Mucosa of gallbladder (tissue), 1 donor: ENCODE measurements at places on chromosomes 2 and 18.

GRCh38 chr2:144528108-144528507, 8.2 kb upstream of the ZEB2 start:
- DNase-seq = no peak

DNA sequence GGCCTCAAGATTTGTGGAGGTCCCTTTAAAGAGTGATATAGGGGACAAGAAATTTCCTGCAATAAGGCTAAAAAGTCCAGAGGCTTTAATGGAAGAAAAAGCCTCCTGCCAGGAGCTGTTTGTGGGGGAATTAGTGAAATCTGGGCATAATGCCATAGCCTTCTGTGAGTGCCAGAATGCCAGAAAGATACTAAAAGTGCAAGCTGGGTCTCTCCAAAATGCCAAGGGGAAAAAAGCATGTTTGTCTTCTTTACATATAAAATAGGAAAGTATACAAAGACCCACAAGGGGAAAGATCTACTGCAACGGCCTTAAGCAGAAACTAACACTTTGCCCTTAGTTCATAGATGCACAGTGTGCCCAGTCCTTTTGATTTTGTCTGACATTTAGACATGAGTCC, 647.7 kb upstream of the ZNF804A start:
- DNase-seq = no peak

- no peak for DNase-seq
Measured at GRCh38 chr2:223995569-223995968, 38.3 kb downstream of the MRPL44 start.

GRCh38 chr2:230895536-230896345, 29.3 kb downstream of the GPR55 start:
- DNase-seq = peak; percentile 57

DNA sequence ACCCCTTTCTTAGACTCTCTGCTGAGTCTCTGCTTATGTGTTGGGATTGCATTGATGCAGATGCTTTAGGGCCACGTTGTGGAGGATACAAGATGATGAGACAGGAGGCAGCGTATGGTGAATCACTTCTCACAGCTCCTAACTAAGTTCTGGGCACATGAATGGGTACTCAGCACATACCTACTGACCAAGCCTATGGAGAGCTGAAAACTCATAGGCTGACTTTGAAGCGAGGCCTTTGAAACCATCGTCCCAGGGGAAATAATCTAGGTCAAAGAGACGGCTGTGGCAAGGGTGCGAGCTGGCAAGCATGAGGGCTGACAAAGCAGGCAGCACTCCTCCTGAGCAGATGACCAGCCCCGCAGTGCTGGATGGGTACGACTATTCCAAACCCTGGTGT, 180.2 kb upstream of the TNP1 start:
- DNase-seq = no peak

- no peak for DNase-seq
Measured at GRCh38 chr18:63265326-63265725, 54.2 kb downstream of the BCL2 start.

DNA sequence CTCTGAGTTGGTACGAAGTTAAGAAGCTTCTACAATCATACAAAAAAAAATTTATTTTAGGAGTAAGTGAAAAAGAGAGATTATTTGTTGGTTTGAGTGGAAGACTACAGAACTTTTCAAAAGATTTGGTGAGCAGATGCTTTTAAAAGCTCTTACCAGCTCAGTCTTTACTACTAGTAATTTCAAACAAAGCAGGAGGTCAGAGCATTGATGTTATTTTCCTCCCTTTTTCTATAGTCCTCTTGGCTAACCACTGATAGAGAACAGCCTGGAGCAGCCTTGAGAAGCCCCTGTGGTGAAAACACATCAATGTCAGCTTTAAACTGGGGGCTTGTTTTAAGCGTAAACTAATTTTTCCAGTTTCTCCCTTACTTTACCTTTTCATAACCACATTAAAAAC, 559.3 kb upstream of the CDH2 start:
- DNase-seq = no peak

- DNase-seq = peak; percentile 15
Measured at GRCh38 chr2:61538920-61539520, 864 bp upstream of the XPO1 start.

- DNase-seq = no peak
Measured at GRCh38 chr2:168149986-168150385, 97.4 kb downstream of the STK39 start.

GRCh38 chr2:137873536-137874244, 90.6 kb upstream of the HNMT start:
- DNase-seq = no peak

GRCh38 chr2:207088839-207089238, 76.9 kb downstream of the KLF7 start:
- no peak for DNase-seq

DNA sequence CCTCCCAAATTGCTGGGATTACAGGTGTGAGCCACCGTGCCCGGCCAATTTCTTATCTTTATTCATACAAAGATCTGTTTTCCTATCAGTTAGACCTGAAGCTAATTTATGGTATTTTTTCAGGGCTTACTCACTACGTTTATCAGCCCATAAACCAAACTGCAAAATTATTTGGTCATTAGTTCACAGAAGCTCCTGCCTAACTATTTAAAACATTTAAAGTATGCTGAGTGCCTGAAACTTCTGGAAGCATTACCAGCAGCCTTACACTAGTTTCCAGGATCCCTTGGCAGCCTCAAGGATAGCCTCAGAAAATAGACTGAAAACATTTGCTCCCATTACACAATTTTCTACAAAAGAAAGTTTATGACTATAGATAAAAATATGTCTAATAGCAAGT, 68.8 kb downstream of the GALNT13 start:
- DNase-seq = no peak

- DNase-seq = no peak
Measured at GRCh38 chr2:128420776-128421175, 102.1 kb upstream of the HS6ST1 start.

DNA sequence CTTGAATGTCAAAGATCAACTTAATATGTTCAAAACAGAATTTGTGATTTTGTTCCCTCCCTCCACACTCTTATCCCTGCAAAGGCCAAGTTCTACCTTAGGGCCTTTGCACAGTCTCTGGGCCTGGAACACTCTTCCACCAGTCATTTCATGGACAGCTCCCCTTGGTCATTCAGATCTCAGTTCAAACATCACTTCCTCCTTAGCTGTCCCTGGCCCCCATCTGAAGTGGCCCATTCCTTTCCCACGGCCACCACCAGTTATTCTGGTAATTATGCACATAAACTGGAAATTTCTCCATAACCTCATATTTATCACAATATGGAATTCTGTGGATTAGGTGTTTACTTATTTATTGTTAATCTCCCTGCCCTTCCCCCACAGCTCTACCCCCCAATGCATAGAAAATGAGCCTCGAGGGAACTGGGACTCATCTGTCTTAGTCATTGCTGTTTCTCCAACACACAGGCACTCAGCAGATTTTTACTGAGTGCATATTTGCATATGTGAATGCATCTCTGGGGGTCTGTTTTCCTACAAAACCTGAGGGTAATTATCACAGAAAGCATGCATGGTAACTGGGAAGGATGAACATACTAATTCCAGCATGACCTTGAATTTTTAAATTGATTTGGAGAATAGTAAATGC, 35.5 kb upstream of the SPTBN1 start:
- no peak for DNase-seq

DNA sequence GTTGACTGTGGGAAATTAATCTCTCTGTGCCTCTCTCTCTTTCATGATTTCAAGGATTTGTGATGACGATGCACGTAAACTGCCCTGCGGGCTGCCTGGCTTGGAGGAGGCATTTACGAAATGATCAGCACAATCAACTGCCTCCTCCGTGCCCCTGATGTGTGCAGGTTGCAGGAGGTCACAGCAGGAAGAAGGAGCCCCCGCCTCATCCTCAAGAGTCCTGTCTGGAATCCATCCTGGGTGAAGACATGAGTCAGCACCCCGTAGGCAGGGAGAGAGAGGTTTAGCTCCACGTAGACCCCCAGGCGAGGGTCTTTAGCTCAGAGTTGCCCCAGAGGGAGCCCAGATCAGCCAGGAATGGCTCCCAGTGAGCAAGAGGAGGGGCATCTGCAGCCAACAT, 17.1 kb upstream of the TEX51 start:
- no peak for DNase-seq

DNA sequence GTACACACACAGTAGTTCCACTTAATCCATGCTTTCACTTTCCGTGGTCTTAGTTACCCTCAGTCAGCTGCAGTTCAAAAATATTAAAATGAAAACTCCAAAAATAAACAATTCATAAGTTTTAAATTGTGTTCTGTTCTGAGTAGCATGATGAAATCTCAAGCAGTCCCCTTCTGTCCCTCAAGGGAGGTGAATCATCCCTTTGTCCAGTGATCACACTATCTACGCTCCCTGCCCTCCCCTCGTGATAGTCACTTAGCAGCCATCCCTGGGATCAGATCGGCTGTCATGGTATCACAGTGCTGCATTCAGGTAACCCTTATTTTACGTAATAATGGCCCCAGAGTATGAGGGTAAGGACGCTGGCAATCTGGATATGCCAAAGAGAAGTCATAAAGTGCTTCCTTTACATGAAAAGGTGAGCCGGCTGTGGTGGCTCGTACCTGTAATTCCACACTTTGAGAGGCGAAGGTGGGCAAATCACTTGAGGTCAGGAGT, 5.8 kb upstream of the RTN4 start:
- DNase-seq = no peak

DNA sequence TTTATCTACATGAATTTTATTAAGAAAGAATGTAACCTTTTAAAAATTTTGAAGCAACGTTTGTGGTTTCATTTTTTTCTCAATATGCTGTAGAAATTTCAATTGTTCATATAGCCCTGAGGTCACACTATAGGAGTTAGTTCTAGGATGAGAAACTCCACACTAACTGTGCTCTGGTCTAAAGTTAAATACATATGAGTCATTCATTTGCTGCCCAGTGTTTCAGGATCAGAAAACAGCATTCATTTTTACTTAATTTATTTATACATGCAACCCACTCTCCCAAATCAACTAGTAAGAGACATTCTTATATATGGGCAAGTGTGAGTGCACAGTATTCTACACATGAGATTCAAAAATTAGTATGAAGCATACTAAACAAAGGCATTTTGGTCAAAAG, 137.9 kb downstream of the DOCK10 start:
- DNase-seq = no peak

DNA sequence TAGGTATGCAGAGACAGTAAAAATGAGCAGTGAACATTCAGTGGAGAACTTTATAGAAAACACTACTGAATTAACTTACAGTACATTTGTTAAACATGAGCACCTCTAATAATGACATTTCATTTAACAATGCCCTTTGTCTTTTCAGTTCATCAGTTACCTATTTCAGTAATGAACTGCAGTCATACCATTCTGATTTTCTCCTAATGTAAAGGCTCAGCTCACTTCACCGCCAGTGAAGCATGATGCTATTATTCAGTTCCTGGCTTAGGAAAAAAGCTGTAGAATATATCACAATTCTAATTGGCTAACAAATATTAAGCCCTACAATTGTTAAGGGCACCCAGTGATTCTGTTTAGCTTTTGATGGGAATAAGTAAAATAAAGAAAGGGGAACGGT, 37.1 kb upstream of the CCDC93 start:
- DNase-seq = no peak

GRCh38 chr2:125713533-125713932, 942.4 kb upstream of the GYPC start:
- peak; percentile 55 for DNase-seq

DNA sequence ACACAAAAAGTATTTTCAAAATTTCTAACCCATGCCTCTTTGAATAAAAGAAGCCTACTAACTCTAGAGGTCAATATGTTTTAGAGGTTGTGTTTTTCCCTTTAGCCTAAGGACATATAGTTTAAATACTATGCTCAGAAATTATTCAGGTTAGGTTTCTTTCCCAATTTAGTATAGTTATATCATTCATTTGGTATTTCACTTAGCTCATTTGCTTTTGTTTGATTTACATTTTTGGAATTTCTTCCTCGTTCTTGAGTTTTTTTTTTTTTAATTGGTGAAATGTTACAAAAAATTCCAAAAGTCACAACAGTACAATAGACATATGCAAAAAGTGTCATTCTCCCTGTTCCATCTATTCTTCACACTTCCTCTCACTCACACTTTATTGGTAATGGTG, 371.3 kb upstream of the TNP1 start:
- no peak for DNase-seq

DNA sequence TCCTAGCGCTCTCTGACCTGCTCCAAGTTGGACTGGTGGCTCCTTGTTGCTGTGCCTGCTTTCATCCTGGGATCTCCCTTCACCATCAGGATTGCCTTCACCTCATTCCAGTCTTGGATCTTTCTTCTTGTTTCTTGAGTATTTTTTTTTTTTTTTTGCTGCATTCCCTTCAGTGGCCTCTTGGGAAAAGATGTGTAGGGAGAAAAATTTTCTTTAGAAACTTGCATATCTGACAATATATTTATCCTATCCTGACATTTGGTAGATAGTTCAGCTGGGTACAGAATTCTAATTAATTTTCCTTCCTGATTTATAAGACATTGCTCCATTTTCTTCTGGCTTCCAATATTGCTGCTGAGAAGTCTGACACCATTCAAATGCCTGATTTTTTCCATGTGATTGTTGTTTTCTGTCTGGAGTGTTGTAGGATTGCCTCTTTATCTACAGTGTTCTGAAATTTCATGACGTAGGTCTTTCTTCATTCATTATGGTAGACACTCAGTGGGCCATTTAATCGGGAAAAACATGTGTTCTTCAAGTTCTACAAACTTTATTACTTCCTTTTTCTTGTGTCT, 23.0 kb upstream of the IL1A start:
- DNase-seq = no peak

DNA sequence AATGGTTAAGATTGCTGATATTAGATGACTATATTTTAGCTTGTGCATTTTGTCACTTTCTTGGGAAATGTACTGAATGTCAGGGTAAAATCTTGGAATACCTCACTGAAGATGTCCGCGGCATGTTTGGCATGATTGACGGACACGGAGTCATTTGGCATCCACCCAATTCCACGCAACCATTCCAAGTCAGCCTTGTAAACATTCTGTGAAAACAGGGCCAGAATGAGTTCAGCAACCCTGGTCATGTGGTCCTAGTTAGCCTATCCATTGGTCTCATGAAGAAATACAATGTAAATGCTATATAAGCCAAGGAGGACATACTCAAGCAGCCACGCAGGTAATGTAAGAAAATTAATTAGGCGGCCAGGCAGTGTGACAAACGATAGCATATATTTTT, 159.5 kb downstream of the RIF1 start:
- no peak for DNase-seq

- no peak for DNase-seq
Measured at GRCh38 chr2:158291544-158292180, 164.9 kb downstream of the CCDC148 start.

DNA sequence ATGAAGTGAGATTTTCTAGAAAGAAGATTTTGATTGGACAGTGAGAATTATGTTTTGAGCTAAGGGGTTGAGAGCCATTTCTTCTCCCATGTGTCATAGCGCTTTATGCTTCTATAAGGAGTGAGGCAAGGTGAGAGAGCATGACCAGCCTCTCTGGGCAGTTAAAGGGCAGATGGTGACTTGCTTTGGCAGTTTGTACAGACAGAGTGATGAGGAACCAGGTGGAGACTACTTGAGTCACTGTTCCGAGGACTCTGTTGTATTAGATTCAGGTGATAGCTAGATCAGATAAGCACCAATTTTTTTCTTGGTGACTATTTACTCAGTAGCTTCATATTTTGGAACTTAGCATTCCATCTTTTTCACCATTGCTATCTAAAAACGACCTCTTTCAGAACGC, 4.5 kb downstream of the CRIM1 start:
- DNase-seq = no peak
